ENCODE measurements at places on chromosomes 7 and 10.

DNA sequence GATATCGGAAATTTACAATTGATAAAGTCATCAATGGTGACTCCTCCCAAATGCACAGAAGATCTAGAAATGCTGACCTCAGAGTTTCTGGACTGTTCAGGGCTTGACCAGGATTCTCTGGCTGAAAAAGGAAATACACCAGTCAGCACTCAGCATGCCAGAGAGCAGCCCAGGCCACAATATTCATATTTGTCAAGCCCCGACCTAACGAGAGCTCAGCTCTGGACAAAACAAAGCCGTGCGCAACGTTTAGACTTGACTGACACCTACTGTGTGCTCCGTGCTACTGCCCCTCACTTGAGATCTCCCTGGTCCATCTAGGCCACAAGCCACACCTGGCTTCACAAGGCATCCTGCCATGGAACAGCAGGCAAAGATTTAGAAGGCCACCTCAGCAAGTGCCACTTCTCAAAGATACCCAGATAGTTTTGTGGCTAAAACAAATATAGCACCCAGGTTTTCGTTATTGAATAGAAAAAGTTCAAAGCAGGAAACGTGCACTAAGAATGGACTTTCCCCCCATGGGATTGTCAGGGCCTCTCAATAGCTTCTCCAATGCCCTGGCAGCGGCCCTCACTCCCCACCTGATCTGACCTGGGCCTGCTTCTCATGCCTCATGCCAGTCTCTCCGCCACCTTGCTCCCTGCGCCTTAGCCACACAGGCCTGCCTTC, 218.3 kb downstream of the FAM107B start:
- no peak for DNase-seq

DNA sequence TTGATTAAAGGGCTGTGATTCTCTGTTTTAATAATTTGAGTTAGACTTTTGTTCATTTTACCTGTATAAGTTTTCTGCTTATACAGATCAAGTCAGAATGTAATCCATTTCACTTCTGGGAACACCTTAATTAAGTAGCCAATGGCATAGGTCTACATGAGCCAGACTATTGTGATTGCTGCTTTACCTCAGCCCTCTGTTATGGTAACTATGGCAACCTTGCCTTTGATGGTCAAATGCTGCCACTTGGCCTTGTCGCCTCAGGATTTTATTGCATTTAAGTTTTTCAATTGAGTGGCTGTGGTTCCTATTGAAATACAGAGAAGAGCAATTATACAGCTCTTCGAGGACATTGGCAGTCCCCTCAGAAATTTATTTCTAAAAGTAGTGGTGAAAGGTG, 64.3 kb upstream of the TMEM106B start:
- no peak for DNase-seq

- DNase-seq = no peak
Measured at GRCh38 chr7:44045226-44046014, 918 bp downstream of the DBNL start.

DNA sequence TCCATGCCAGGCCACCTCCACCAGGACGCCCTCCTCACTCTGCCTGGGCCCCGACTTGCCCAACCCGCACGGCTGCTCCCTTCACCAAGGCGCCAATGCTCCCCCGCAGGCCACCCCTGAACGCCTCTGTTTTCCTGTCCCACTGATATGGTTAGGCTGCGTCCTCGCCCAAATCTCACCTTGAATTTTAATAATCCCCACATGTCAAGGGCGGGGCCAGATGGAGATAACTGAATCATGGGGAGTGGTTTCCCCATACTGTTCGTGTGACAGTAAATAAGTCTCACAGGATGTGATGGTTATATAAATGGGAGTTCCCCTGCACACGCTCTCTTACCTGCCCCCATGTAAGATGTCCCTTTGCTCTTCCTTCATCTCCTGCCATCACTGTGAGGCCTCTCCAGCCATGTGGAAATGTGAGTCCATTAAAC, 29.8 kb downstream of the RSU1 start:
- DNase-seq = no peak

GRCh38 chr10:2589196-2589595, 478.2 kb upstream of the PFKP start:
- no peak for DNase-seq

DNA sequence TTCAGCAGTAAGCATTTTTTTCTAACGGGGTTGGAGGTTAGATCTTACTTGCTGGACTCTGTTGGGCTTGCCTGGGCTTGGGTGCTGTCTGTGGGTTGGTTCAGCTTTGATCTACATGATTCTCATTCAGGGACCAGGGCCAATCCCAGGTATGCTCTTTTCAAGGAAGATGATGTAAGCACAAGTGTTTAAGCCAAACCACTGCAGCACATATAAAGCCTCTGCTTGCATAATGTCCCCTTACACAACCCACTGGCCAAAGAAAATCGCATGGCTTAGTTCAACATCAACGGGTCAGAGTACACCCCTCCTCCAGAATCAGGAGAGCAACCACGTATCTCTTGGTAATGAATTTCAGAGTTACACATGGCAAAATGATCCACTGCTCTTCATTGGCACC, 83.9 kb downstream of the DNAJB9 start:
- DNase-seq = no peak

DNA sequence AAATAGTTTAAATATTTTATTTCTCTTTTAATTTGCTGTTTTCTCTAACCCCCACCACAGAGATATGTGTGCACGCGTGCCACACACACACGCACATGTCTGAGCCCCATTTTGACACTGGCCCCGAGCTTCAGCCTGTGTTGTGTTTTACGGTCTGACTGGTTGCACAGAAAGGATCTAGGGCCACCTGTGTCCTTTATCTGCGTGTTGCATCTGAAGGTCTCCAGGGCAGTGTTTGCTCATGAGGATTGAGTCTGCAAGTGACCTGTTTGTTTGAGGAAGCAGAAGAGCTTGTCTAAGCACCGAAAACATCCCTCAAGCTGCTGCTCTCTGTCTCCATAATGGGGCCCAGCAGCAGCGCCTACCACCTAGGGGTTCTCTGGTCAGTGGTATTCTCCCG, 266.4 kb upstream of the LYZL1 start:
- no peak for DNase-seq

DNA sequence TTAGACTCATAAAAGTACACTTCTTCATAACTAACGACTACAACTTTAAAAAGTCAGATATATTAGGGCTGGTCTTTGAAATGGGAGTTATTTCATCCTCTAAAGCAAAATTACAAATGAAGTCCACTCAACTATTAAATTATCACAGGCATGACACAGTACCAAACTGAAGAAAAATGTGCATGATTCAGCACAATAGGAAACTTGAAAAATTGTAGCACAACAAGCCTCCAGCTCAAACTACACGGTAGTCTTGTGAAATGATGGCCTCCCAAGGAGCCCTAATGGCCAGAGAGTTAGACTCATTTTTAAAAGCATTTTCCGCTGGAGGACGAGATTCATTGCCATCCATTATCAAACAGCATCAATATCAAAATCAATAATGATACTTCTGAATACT, 76.4 kb downstream of the MAGI2 start:
- DNase-seq = no peak

DNA sequence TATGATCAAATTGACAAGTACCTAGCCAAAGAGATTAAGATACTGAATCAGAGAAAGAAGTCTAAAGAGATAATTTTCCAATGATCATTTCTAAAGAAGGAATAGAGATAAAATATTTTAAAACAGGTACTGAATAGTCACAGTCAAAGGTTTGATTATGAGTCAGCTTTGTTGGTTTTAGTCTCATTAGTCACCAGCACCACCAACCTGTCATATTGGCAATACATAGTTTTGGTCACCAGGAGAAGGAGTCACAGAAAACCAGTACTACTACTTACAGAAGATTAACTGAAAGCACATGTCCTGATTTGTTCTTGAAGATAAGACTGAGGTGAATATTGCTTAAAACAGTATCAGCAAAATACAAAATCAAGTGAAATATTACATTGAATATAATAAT, 34.6 kb downstream of the ZEB1 start:
- peak; percentile 27 for DNase-seq

DNA sequence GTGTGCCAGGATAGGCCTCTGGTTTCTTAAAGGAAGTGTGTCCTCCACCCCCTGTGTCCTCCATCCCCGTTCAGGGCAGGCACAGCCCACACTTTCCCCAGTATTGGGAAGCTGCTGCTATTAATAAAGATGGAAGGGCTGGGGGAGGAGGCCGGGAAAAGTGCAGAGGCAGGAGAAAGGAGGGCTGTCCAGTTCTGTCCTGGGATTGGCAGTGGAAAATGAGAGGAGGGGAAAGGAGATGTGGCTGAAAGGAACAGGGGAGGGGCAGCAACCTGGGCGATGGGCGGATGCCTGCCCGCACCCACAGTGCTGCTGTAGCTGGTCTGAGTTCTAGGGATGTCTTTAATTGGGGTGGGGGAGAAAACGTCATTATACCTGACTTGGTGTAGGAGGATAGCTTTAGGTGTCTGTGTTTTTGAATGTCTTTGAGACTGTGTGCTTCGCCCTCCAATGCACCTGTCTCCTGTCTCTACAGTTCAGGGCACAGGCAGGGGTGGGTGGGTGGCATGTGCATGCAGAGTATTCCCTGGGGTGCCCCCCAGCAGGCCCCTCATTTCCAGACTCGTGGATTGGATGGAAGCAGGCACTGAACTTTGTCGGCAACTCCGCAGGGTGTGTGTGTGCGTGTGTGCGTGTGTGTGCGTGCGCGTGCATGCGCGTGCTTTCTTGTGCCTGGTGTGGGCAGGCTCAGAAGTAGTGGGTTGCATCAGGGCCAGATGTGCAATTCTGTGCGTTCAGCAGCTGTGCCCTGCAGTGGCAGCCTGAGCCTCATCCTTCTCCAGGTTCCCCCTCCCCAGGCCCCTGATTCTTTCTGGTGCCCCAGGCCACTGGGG, 2.5 kb downstream of the TRIM8 start:
- no peak for DNase-seq

DNA sequence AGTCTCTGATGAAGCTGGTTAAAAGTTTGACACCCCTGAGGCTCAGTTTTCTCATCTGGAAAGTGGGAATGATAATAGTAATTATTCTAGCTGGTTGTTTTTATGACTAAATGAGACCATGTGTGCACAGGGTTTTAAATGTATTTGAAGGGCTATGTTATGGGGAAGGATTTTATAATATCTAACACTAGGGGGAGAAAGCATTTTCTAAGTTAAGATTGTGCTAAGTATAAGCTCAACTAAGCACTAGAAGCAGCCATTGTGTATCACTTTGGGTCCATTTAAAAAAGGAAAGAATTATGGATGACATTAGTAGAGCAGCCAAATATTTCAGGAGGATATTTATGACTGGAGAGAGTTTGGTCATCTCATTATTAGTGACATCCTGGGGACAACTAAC, 49.5 kb upstream of the CREB5 start:
- DNase-seq = no peak

- no peak for DNase-seq
Measured at GRCh38 chr7:15495170-15495569, 66.6 kb downstream of the AGMO start.

- DNase-seq = no peak
Measured at GRCh38 chr7:24718431-24718831, 38.8 kb downstream of the GSDME start.

DNA sequence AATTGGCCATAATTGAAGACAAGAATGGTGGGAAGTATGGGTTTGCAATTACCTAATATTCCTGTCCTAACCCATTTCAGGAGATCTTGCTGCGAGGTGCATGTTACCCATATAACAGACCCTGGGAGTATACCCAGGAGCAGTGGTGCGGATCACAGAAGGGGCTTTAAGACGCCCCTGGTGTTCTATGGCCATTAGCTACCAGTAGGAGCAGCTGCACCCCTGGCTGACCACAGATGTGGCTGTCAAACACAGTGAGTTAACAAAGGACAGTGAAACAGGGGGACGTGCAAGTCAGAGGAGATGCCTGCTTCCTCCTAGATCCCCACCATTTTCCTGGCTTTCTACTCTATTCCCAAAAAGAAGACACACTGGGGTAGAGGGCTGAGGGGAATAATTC, 25.2 kb downstream of the AOC1 start:
- no peak for DNase-seq

DNA sequence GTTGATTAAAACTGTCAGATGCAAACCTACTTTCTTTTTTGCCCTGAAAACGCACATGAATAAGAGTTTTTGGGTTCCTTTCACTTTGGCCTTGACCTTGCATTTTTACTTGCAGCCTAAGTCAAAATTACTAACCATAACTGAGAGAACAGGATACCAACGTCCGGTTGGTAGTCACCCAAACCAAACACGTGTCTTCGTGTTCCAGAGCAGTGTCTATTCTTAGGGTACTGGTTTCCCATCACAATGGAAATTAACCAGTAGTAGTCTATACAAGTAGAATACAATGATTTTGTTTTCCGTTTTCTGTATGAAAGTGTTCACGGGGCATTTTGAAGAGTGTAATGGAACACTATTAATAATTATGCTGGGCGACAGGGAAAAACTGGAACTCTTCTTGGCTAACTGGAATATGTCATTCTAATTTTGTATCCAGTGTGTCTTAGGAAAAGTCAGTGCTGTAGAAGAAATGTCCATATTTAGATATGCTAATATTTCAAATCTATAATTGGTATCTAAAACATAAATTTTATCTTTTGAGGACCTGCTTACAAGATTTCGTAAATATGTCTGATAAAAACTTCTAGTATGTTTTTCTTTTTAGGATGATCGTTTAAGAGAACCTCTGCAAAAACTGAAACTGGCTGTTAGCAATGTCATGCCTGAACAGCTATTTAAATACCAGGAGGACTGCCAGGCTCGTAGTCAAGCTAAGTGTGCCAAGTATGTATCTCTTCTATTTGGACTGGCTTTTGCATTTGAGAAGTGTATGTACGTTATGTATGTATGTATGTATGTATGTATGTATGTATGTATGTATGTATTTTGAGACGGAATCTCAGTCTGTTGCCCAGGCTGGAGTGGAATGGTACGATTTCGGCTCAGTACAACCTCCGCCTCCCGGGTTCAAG, 40.9 kb downstream of the UBN2 start:
- DNase-seq = no peak

- no peak for DNase-seq
Measured at GRCh38 chr10:4004144-4004543, 219.1 kb upstream of the KLF6 start.

DNA sequence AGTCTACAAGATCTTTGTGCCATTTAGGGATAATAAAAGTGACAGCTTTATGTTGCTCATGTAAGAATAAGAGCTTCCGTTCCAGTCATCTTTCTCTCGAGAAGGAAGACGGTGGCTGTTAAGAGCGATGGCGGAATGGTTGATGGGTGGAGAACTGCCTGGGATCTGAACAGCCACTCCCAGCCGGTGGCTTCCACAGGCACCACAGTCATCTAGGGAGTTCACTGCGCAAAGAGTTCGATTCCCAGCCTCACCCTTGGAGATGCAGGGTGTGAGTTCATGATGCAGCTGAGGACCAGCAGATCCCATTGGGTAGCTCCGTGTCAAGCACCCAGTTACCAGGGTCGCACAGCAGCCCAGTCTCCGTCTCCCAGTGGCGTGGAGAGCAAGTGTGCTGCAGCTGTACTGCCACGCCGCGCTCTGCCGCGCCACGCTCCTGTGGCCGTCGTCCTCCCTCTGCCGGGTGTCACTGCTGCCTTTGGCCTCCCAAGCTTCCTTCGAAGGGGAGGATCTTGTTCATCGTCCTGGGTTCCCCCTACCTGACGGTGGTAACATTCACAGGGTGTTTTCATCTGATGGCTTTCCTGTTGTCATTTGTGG, 7.8 kb downstream of the SUN1 start:
- DNase-seq = no peak

- no peak for DNase-seq
Measured at GRCh38 chr7:952548-953441, 1.7 kb downstream of the ADAP1 start.

- peak; percentile 92 for DNase-seq
Measured at GRCh38 chr10:99676426-99676825, 17.1 kb downstream of the ENTPD7 start.

All from GM04503 (cell line).